ENCODE measurements at places on chromosomes 3 and 15. TPM values are rescaled to one million over a fixed set of nuclear protein-coding genes. Genes with fewer than 3 reads are reported as not detected.

The SPATA16 gene
- polyA plus RNA-seq, result not detected

The NRG4 gene
- not detected for polyA plus RNA-seq

The LRRC49 gene
- not detected for polyA plus RNA-seq

The MYZAP gene
- polyA plus RNA-seq, result 8.5 TPM

DNA sequence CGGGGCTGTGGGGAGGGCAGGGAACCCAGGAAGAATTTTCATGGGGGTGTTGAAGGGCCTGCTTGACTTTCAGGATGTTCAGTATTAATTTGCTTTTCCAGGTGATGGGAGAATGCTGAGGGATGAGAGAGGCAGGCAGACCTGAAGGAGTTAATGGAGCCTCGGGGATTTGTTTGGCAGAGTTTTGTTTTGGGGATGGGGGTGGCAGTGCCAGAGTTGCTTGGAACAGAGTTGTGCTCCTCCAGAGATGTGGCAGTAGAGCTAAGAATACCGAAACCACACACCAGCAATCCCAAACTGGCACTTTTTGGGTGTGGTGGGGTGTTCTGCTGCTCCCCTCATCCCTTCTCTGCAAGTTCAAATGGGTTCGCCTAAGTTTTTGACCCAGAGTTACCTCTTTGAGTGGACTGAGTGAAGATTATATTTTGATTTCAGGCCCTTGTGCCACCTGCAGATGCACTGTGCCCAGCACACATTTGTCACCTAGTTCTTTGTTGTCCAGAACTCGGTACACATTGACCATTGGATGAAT lies 1.6 kb downstream of the BOC start:
- peak overlapping the region; percentile 75 for H3K4me3 ChIP-seq
- H3K36me3 ChIP-seq, result peaks cover 7% of the 10 kb centered on the region
- peaks cover 70% of the 10 kb centered on the region for H3K27me3 ChIP-seq
- DNase-seq, result no peak

DNA sequence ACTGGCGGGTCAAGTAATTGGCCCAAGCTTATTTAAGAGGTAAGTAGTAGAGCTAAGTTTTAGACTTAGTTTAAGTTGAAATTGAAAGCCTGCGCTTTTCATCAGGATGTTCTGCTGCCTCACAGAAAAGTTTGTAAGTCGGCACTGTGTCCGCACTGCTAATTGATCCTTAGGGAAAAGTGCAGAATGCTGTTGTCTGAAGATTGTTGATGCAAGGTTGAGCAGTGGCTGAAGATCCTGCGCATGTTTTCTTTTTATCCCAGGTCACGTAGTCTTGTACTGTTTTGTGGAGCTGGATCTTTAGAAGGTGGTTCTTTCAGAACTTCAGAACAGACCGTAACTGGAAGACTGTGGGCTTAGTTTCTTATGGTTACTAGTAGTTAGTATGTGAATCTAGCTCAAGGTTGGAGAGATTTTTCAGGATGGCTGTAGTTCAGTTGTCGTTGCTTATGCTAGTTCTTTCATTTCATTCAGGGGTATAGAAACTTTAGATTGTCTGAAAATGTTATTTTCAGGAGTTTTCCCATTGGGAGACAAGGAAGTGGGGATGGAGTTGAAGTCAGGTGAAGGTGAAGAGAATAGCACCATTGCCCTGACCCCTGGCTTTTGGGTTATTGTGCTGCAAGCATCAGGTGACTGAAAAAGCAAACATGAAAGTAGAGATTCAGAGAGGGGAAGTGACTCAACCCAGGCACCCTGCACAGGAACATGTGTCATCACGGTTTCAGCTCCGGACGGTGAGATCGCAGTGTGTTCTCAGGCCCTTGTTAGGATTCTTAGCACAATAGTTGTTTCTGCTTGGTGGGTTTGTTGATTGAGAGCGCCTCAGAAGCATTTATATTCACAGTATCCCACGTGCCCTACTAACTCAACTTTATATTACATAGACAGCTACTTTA lies 32.8 kb downstream of the AKAP13 start:
- peak; percentile 75 for DNase-seq
- H3K27ac ChIP-seq, result peak overlapping the region; percentile 62
- H3K36me3 ChIP-seq, result no peaks in the 10 kb centered on the region
- H3K4me1 ChIP-seq, result peaks cover 64% of the 10 kb centered on the region

GRCh38 chr3:52570076-52570475 lies 33.7 kb downstream of the UQCC5 start:
- no peaks in the 10 kb centered on the region for H3K27me3 ChIP-seq
- H3K36me3 ChIP-seq, result no peaks in the 10 kb centered on the region
- no peak for DNase-seq
- H3K27ac ChIP-seq, result no peak overlapping the region
- H3K4me1 ChIP-seq, result no peaks in the 10 kb centered on the region

GRCh38 chr15:31217566-31218270 lies 108.9 kb upstream of the KLF13 start:
- peaks cover 41% of the 10 kb centered on the region for H3K4me1 ChIP-seq
- no peaks in the 10 kb centered on the region for H3K27me3 ChIP-seq
- peaks cover 6% of the 10 kb centered on the region for H3K36me3 ChIP-seq
- H3K4me3 ChIP-seq, result no peak overlapping the region
- H3K27ac ChIP-seq, result peak overlapping the region; percentile 92

GRCh38 chr3:184786280-184786941 lies 25.6 kb upstream of the VPS8 start:
- H3K36me3 ChIP-seq, result no peaks in the 10 kb centered on the region
- peaks cover 14% of the 10 kb centered on the region for H3K4me1 ChIP-seq
- peaks cover 11% of the 10 kb centered on the region for H3K27me3 ChIP-seq
- H3K27ac ChIP-seq, result no peak overlapping the region

DNA sequence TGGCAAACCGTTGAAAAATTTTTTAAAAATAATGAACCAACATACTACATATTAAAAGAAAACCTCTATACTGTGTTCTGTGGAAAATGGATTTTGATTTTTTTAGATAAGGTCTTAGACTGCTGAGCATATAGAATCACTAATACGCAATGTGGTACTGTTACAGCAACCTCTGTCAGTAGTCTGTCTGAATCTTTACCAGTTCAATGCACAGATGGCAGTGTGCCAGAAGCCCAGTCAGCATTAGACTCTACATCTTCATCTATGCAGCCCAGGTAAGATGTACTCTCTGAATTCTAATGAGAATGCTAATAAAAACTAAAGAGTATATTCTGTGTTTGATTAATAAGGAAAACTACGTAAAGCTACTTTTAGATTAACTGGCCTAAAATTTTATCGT lies 31.3 kb upstream of the FAH start:
- no peak overlapping the region for H3K27ac ChIP-seq
- no peak overlapping the region for H3K4me3 ChIP-seq

GRCh38 chr3:65664446-65664845 lies 374.3 kb downstream of the MAGI1 start:
- DNase-seq, result no peak
- no peaks in the 10 kb centered on the region for H3K36me3 ChIP-seq
- H3K4me1 ChIP-seq, result no peaks in the 10 kb centered on the region
- H3K27ac ChIP-seq, result no peak overlapping the region
- no peaks in the 10 kb centered on the region for H3K27me3 ChIP-seq

- H3K4me1 ChIP-seq, result no peaks in the 10 kb centered on the region
- peaks cover 25% of the 10 kb centered on the region for H3K27me3 ChIP-seq
- no peak for DNase-seq
- no peaks in the 10 kb centered on the region for H3K36me3 ChIP-seq
- H3K27ac ChIP-seq, result no peak overlapping the region
Measured at GRCh38 chr3:46707601-46708011, 6.4 kb downstream of the TMIE start.

DNA sequence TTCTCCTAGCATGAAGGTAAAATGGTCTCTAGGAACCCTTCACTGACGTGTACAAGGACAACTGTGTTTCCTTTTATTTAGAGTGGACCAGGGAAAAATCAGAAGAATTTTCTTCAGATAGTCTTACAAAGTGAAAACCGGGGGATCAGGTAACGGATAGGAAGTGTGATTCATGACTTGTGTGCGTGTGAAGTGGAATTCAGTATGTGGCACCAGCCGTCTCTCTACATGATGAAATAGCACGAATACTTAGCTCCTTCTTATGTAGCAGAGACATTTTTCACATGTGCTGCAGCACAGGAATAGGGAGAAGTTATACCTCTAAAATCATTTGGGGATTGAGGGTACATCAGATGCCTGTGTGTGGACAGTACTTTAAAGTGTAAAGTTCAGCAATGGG lies 159.2 kb downstream of the MEX3B start:
- no peaks in the 10 kb centered on the region for H3K36me3 ChIP-seq
- no peak overlapping the region for H3K4me3 ChIP-seq
- peaks cover 9% of the 10 kb centered on the region for H3K27me3 ChIP-seq
- H3K4me1 ChIP-seq, result peaks cover 4% of the 10 kb centered on the region
- DNase-seq, result no peak

DNA sequence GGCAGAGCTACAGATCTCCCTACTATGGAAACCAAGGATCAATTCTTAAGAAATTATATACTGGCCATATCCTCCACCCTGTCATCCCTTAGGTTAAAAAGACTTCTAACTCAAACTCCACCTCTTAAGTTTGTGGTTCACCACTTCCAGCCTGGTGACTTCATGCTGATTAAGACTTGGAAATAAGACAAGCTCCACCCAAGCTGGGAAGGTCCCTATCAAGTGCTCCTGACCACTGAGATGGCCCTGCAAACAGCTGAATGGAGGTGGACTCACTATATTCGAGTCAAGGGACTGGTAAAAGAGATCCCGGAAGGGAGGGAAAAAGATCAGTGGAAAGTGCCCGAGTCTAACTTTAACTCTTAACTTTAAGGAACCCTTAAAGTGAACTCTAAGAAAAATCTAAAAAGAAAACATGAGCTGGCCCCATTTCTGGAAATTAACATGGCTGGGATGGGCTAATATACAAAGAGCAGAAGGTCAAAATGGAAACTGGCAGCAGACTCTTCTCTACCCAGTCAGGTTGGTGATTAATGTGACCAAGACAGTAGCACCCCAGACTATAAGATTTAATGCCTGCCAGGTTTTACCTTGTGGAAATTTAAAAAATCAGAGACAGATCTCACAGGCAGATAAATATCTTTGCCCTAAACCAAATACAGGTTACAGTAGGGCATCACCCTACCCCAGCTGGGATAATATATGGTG lies 43.9 kb downstream of the PPCDC start:
- DNase-seq, result no peak
- H3K27me3 ChIP-seq, result peaks cover 6% of the 10 kb centered on the region
- H3K4me1 ChIP-seq, result peaks cover 29% of the 10 kb centered on the region

DNA sequence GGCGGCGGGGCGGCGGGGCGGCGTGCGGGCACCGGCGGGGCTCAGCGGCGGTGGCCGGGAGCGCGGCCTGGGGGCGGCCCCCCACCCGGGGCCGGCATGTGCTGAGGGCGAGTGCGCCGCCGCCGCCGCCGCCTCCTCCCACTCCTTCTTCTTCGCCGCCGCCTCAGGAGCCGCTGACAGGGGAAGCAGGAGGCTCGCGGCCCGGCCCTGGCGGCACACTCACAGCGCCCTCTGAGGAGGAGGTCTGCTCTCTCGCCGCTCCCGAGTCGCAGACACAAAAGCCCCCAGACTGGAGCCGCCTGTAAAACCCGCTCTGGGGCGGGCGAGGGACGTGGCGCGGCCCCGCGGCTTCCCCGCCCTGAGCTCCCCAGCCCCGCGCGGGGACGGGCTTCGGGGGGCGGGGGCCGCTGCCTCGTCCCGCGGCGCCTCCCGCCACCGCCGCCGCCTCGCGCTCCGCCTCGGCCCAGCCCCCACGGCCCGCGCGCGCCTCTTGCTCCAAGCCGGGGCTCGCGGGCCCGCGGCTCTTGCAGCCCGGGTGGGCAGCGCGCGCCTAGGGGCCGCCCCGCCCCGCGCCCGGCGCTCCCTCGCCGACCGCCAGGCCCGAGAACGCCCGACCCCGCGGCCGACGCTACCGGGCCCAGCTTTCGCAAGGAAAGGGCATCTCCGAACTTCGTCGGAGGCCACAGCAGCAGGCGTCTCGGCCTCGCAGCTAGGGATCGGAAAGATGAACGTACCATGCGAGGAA lies at the start of gene PYGO1:
Gene PYGO1, minus strand, starts transcription at position 276 of the 745 bp plus-strand sequence. CDS start 462 bp downstream, outside the sequence.
- H3K27me3 ChIP-seq, result peaks cover 52% of the 10 kb centered on the region
- DNase-seq, result peak; percentile 20
- H3K27ac ChIP-seq, result no peak within 1 kb of the TSS
- no peaks in the 10 kb centered on the region for H3K36me3 ChIP-seq

DNA sequence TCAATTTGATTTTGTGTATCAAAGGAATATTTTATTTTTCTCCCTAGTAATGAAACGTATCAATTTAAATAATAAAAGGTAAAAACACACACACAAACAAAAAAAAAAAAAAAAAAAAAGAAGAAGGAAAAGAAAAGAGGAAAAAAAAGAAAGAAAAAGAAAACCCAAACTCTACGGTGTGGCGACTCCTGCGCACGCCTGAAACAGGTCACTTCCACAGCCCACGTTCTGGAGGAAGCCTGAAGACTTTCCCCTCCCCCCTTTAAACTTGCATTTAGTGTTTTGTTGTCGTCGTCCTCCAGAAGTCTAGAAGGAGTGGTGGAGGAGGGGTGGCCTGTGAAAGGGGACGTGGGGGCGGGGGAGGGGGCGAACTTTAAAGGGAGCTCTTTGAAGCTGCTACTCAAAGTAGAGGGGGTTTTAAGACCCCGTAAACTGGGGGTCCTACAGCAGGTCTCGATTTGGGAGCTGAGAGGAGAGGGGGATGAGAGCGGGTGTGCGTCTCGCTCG lies 2.3 kb upstream of the TLE3 start:
- peak overlapping the region; percentile 100 for H3K27ac ChIP-seq
- peaks cover 25% of the 10 kb centered on the region for H3K27me3 ChIP-seq
- no peak for DNase-seq
- no peaks in the 10 kb centered on the region for H3K36me3 ChIP-seq
- H3K4me1 ChIP-seq, result peaks cover 63% of the 10 kb centered on the region

- no peak overlapping the region for H3K27ac ChIP-seq
- no peak overlapping the region for H3K4me3 ChIP-seq
- no peaks in the 10 kb centered on the region for H3K36me3 ChIP-seq
- peaks cover 6% of the 10 kb centered on the region for H3K27me3 ChIP-seq
Measured at GRCh38 chr3:148901987-148902791, 37.1 kb downstream of the CPA3 start.

DNA sequence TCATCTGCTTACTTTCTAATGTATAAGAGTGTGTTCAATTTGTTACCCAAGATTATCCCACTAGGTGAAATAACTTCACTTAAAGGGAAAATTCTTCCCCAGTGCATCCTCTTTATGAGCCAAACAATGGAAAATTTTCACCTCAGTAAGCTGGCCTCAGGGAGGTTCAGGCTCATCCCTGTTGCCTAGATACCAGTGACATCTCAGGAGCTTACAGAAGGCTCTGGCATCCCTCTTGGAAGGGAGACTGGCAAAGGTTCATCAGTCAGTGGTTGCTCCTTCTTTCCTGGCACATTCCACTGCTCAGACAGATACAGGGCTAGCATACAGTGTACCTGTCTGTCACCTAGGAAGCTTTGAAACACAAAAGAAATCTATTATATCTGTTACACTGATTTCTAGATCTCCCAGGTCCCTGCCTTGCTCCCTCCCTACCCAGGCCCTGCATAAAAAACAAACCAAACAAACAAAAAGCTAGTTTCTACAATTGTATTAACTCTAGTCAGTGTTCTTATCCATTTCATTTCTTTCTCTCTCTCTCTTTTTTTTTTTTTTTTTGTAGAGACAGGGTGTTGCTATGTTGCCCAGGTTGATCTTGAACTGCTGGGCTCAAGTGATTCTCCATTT lies 1.7 kb downstream of the IP6K2 start:
- H3K4me3 ChIP-seq, result peak overlapping the region; percentile 99
- no peaks in the 10 kb centered on the region for H3K36me3 ChIP-seq
- peaks cover 9% of the 10 kb centered on the region for H3K27me3 ChIP-seq
- peak overlapping the region; percentile 96 for H3K27ac ChIP-seq
- no peak for DNase-seq

- no peak for DNase-seq
- no peaks in the 10 kb centered on the region for H3K27me3 ChIP-seq
- H3K27ac ChIP-seq, result no peak overlapping the region
- no peak overlapping the region for H3K4me3 ChIP-seq
- H3K36me3 ChIP-seq, result no peaks in the 10 kb centered on the region
Measured at GRCh38 chr3:64209866-64210621, 15.2 kb downstream of the PRICKLE2 start.
